ENCODE measurements at places on chromosomes 3 and 15.

- DNase-seq: no peak
These were observed 293.3 kb upstream of the TBL1XR1 start for GRCh38 chr3:177490626-177491025.

DNA sequence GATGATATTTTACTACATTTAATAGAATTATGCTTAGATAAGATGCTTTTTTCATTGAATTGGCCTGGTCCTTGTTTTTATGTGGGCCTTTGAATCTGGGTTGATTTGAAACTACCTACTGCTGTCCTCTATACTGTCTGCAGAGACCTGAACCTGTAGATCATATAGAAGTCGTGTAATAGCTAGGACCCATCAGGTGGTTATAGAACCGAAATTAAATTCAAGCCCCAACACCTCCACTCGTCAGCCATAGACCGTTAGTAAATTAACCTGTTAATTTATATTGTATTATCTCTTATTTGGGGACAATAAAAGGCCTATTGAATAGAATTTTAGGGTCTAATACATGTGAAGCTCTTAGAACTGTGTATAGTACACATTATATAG lies 108.4 kb downstream of the MBNL1 start:
- no peak for DNase-seq

DNA sequence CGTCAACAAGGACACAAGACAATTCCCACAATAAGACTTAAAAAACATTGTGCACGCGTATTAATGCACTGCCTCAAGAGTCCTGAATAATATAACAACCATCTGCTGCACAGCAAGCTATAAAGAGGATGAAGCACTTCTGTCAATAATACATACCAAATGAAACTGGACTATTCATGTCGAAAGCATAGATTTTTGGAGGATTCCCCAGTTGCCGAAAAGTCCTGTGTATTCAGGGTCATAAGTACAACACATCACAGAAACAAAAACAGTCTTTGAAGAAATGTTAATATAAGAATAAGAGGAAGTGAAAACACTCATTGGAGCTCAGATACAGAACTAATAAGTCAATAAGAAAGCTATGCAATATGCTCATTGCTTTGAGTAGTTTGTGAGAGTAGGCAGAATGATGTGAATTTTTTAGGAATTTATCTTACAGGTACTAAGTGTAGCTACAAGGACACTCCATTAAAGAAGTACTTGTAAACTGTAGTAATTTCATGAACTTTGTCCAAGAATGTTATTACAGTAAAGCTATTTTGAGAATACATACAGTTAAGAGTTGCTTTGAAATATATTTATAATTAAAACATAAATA lies 31.6 kb downstream of the CBLB start:
- peak; percentile 70 for DNase-seq

DNA sequence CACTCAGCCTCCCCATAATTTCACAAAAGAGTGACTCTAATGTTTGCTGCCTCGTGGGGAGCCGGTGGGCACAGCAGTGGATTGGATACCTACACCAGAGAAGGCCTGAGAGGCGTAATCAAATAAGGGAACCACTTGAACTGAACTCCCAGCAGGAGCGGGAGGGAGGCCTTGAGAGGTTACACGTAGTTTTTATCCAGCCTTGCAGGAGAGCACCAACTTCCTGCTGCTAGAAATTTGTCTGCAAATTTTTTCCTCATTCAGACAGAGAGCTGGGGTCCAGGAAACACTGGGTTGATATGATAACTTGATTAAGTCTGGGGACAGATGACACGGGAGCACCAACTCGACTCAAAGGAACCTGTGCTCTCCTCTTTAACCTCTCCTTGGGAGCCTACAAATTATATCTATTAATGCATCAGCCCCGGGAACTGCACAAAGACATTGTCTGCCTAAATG lies 69.8 kb downstream of the HES1 start:
- peak; percentile 31 for DNase-seq

GRCh38 chr15:31098953-31099740 lies 2.4 kb downstream of the TRPM1 start:
- DNase-seq: peak; percentile 47

GRCh38 chr3:187242435-187242834 lies 45.1 kb downstream of the RTP1 start:
- DNase-seq: no peak

- no peak for DNase-seq
These were observed 36.0 kb downstream of the TSPAN3 start for GRCh38 chr15:77034695-77035489.

- DNase-seq: peak; percentile 63
These were observed 28.9 kb downstream of the CD200R1L start for GRCh38 chr3:112817797-112818196.

- no peak for DNase-seq
These were observed 334.6 kb upstream of the ATP10A start for GRCh38 chr15:26197719-26198118.
